ENCODE measurements at places on chromosomes 16 and 17.

- peak; percentile 71 for DNase-seq
Measured at GRCh38 chr16:30185683-30186421, 2.5 kb downstream of the CORO1A start.

DNA sequence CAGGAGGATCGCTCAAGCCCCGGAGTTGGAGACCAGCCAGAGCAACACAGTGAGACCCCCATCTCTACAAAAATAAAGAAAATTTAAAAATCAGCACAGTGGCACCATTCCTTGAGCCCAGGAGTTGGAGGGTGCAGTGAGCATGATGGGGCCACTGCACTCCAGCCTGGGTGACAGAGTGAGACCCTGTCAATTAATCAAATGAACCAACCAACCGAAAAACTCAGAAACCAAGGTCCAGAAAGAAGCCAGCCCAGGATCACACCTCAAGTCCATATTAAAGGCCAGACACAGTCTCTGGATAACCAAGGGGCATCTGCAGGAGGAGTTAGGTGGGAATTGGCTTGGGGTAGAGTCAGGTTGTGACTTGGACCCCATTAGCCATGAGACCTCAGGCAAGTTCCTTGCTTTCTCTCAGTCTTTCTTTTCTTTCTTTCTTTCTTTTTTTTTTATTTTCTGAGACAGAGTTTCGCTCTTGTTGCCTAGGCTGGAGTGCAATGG is 2.4 kb downstream of the HSD17B1 start:
- no peak for DNase-seq

DNA sequence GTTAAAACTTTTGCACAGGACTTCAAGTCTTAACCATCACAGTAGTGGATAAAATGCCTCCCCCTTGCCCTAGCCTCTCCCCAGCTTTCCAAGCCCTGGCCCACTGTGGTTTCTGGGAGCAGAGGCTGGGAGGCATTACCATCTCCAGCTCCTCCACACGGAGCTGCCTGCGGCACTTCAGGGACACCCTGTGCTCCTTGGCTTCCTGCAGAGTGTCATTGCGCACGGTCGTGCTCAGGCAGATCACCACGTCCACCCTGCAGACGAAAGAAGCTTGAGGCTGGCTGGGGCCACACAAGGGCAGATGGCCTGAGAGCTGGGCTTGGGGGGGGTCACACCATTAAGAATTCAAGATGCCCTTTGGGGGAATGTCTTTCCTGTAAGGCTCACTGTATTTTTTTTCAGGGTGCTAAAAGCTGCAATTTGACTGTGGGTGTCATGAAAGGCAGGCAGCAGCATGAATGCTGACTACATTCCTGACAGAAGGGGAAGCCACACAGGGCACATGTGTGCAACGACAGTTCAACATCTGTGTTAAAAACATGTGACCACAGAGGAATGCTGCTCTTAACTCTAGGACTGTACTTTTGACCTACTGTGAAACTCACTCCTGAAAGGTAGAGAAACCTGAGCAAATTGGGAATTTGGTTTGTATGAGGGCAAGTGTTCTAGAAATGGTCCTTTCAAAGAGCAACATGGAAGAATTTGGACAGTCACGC is 47.7 kb upstream of the CLEC18B start:
- no peak for DNase-seq

DNA sequence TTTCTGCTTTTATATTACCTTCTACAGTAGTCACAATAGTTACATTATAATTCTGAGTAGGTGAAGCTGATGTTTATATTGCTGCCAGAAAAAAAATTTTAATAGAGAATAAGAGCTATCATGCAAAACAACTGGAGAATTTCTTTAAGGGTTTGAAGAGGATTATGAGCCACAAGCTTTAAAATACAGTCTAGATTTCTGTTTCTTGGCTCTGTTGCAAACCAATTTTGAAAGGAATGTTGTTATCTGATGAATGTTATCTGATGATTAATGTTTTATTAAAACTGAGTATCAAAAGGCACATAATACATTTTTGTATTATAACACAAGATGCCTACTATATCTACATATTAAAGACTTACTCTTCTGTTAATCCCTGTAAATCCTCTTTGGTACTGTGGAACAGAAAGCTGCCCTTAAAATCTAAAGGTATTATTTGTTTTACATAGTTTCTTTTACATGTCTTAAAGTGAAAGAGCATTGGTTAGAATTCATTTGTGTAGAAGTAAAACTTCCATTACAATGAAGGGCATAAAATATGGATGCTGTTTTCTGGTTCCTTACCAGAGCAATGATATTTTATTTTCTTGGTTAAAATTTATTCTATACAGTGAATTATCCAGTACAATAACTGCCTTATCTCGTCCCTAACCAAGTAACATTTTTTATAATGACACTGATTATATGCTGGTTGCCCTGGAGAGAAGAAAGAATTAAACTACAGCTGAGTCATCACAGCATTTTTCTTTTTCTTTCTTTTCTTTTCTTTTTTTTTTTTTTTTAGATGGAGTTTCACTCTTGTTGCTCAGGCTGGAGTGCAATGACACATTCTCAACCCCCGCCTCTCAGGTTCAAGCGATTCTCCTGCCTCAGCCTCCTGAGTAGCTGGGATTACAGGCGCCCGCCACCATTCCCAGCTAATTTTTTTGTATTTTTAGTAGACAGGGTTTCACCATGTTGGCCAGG is 205.7 kb downstream of the TANC2 start:
- DNase-seq = no peak

- DNase-seq = no peak
Measured at GRCh38 chr17:29574732-29575510, 6.4 kb downstream of the TP53I13 start.

- no peak for DNase-seq
Measured at GRCh38 chr16:3696425-3697218, 20.7 kb downstream of the TRAP1 start.

DNA sequence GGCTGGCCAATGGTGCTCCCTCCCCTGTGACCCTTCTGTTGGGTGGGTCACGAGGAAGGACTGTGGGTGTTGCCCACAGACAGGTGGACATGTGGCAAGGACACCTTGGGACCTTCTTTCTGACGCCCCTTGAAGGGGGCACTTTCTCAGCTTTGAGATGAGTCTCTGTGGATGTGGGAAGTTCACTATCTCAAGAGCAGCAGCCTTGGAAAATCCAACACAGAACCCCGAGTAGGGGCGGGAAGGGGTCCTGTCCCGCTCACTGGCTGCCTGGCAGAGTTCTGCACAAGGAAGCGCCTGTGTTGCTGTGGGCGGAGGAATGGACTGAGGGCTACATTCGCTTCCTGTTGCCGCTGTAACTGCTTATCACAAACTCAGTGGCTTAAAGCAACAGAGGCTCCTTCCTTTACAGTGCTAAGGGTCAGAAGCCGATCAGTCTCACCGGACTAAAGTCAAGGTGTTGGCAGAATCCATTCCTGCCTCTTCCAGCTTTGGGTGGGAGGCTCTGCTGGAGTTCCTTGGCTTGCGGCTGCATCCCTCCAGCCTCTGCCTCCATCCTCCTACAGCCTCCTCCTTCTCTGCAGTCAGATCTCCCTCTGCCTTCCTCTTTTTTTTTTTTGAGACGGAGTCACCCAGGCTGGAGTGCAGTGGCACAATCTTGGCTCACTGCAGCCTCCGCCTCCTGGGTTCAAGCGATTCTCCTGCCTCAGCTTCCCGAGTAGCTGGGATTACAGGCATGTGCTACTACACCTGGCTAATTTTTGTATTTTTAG is 305.2 kb downstream of the SEC14L1 start:
- DNase-seq = no peak

DNA sequence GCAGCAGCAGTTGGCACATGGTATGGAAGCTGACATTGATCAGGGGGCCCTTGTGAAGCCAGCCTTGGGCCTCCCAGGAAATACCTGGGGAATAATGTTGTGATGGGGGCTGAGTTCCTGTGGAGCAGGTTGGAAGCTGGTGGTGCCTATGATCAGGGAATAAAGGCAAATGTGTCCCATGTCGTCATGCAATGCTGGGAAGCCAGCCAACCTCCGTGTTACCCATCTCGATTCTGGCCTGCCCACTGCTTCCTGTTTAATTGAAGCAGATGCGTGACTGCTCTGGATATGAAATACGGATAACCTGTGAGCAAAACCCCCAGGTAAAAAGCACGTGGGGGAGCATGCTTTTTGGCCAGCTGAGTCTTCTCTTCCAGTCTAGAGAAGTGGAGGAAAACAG is 580.4 kb upstream of the HSBP1 start:
- no peak for DNase-seq

GRCh38 chr17:73705594-73705993 is 61.3 kb upstream of the SDK2 start:
- DNase-seq = no peak

All from activated T-cell treated with anti-CD3 and anti-CD28 coated beads for 1 hour (primary cell).